NCI-H1417 treated with DMSO at 0.1 percent for 48 hours (cell line): ENCODE measurements at places on chromosomes 2 and 18.
A peak's percentile ranks its signal among the peaks of the same experiment; 100 is the strongest.

GRCh38 chr18:47735041-47735702 is 195.3 kb downstream of the SMAD2 start:
- DNase-seq = no peak

- DNase-seq = no peak
Measured at GRCh38 chr18:148841-149240, 9.5 kb upstream of the USP14 start.

DNA sequence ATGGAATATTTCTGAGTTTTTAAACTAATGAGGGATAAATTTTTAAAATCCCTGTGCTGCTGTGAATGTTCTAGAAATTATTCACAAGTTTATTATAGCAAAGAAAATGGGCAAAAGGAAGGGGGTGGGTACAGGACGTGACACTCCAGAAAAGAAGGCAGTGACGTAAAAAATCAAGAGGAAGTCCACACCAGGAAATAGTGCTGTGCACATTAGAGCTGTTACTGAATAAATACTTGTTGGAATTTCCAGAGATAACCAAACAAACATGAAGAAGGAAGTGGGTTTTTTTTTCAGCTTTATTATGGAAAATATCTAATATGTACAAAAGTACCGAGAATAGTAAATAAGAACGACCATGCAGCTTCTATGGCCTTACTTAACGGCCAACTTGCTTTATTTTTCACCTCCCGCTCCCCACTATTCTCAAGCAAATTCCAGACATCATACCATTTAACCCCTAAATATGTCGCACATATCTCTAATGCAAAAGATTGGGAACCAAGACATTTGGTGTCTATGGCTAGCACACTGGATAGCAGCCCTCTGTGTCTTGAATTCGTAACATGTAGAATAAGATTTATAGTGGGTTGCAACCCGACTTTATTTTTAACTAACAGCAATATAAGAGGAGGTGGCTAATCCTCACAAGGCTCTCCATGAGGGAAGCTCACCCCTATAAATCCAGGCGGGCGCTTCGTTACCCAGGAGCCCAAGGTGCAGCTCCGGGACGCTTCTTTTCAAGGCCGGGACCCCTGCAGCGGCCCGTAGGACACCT is 580 bp upstream of the NDUFV2 start:
- no peak for DNase-seq

- no peak for DNase-seq
Measured at GRCh38 chr2:177403838-177404237, 11.3 kb downstream of the AGPS start.

DNA sequence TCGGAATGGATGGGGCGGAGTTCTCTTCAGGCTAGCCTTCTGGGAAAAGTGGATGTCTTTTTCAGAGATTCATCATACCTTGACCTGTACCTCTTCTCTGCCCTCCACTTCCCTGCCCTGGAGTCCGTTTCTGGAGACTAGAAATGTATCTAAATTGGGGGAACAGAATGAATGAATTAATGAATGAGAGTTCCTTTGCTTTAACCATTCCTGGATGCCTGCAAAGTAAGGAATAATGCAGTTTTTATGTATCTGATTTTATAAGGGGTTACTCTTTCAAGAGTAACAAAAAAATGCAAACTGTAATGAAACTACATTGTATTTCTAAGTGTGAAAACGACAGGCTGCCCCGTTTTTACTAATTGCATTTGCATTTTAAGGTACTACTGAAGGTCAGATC is 2.0 kb downstream of the SOWAHC start:
- DNase-seq = no peak

DNA sequence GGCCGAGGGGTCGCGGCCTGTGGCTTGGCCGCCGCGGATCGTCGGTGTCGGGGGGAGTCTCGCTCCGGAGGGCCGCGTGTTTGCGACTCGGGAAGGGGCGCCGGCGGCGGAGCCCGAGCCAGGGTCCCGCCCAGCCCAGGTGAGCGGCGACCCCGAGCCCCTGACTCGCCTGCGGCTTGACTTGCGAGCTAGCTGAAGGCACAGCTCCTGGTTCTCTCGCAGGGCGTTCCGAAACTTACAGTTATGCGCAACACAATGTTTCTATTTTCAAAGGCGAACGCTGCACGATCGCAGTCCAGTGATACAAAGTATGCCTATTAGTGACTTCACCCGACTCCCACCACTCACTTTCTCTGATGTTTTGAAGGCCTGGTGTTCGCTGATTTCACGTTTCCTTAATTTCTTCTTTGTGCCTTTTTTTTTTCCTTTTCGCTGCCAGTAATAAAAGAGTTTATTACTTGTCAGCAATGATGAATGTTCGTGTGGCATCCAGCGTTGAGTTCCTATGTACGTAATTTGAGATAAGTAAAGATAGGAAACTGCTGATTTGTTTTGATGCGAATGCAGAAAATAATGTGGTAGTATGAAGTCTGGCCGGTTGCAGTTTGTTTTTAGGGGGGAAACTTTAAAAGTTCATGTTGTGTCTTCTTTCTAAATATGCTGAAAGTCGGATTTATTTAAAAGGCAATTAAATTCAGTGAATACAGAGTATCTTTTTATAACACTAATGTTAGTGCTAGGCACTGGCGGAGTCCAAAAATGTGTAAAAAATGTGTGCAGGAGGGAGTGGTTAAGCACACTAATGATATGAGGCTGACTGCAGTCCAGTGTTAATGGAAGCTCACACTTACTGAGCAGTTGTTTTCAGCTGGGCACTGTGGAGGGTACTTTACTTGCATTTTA is 706 bp downstream of the UBXN2A start:
- peak; percentile 18 for DNase-seq

DNA sequence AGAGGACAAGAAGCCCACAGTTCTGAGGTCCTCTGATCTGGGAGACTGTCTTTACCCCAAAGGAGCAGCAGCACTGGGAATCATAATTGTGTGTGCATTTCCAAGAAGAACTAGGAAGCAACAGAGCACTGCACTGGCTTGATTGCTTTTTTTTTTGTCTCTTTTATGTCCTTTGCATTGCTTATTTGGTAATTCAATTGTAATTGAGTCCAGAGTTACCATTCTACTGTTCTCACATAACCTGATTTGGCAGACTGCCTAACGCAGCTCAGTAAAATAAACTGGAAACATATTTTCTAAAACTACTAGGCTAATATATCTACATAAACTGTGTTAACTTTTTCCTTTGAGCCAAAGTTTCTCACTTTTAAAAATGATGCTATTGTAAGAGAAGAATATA is 190.3 kb upstream of the SLC8A1 start:
- DNase-seq = no peak

GRCh38 chr2:55779459-55780421 is 86.1 kb upstream of the PNPT1 start:
- no peak for DNase-seq

- DNase-seq = no peak
Measured at GRCh38 chr2:85501248-85501647, 37.7 kb upstream of the MAT2A start.

- no peak for DNase-seq
Measured at GRCh38 chr2:223465793-223466192, 136.4 kb downstream of the SCG2 start.

GRCh38 chr2:157223624-157224205 is 33.8 kb upstream of the GALNT5 start:
- DNase-seq = no peak

DNA sequence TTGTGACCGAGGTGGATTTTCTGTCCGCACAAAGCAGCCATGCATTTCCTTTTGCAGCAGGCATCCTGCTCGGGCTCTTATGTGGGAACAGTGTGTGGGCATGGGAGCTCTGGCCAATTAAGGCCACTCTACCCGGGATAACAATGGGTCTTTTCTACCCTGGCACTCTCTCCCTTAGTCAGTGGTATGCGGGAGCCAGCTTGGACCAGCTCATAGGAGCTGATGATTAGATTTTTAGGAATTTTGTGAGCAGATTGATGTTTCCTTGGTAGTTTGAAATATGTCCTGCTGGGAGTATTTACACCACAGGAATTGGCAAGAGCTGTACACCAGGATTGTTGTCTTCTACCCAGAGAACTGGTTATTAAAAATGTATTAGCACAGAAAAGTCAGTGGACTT is 89.3 kb downstream of the SPP2 start:
- DNase-seq = no peak

- no peak for DNase-seq
Measured at GRCh38 chr2:88236666-88237065, 66.5 kb downstream of the THNSL2 start.

- DNase-seq = no peak
Measured at GRCh38 chr2:3476321-3476984, 42.9 kb downstream of the ADI1 start.

- no peak for DNase-seq
Measured at GRCh38 chr18:68467957-68468356, 247.0 kb downstream of the TMX3 start.

DNA sequence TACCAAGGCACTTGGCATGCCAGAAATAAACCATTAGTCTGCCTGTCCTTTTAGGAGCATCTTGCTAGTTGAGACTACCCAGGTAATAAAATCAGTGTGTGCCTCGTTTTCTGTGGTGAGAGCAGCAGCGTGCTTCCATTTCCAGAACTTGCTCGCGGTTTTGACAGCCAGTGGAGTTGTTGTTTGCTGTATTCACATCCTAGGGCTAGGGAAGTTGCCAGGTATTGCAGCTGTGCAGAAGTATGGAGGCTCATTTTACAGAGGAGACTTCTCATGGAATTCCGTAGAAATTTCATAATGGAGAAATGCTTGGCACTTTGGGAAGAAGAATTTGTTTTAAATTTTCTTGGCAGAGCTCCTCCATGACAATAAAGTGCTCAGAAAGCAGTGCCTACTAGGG is 1355.1 kb upstream of the ZEB2 start:
- no peak for DNase-seq

- no peak for DNase-seq
Measured at GRCh38 chr2:6973895-6974545, 56.8 kb downstream of the RNF144A start.

GRCh38 chr2:213087040-213087439 is 64.4 kb downstream of the IKZF2 start:
- DNase-seq = no peak

DNA sequence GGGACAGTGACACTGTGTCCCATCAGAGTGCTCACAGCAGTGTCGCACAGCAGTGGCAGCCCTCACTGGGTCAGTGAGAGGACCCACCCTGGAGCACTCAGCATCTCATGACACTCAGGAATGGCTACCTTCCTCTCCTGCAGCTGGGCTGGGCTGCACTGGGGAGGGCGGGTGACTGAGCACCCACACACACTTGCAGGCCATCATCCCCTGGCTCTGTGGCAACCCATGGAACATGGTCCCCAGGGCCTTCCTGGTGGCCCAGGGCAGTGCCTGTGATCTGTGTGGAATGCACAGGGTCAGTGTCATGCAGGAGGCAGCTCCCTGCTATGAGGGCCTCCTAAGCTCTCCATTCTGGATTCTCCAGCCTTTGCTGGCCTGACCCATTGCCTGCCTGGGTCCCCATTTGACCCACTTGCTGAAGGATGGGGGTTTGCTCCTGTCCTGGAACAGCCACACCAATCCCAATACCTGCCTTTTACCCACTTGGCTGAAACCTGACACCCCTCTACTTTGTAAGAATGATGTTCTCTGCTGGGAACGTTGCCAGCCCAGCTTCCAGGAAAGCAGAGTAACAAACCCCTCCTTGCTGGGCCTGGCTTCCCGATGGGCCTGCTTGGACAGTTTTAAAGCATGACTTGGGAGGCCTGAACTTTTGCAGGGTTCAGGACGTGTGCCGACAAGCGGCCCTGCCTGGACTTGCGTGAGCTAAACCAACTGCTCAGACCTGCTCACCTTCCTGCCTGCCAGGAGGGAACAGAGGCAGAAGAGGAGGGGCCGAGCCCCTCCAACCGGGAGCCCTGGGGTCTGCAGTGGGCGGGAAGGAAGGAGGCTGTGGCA is 13.7 kb downstream of the HS6ST1 start:
- DNase-seq = no peak

DNA sequence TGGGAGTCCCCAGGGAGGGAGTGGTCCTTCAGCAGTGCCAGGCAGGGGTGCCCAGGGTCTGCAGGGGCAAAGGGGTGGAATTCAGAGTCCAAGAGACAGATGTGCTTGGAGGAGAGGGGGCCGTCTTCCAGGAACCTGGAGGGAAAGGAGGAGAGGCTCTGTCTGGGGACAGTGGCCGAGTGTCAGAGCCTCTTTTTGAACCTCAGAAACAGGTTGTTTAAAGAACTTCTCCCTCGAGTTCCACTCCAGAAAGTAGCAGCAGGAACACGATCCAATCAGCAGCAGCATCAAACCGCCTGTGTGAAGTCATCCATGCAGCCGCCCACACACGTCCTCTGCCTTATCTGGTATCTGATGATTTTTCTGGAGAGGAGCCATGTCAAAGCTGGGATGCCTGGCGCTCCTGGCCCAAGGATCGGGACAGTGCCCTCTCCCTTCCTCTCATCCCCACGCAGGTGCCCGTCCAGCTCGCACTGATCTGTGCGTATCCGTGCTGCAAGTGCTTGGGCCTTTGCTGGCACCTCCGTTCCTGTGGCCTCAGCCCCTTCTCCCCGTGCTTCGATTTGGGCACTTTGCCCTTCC is 205.1 kb downstream of the NDUFA10 start:
- no peak for DNase-seq

GRCh38 chr2:164882276-164882675 is 40.7 kb upstream of the COBLL1 start:
- no peak for DNase-seq

GRCh38 chr18:33928231-33928630 is 296.5 kb downstream of the NOL4 start:
- DNase-seq = no peak

DNA sequence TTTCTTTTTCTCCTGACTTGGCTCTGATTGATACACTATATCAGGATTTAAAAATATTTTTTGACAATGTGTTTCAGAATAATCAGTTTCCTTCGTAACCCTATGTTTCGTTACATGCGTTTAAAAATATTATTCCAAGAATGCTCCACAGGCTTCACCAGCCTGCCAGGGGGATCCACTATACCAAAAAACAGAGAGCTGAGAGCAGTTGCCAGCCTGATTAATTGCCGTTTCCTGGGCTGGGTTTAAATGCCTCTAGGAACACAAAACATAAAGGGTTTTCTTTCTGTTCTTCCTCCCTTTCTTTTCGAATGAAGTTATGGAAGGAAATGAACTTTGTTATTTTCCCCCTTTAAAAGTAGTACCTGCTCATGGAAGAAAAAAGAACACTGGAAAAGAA is 47.9 kb downstream of the LRRFIP1 start:
- no peak for DNase-seq
